Hematopoietic multipotent progenitor cell treated with erythropoietin and hydrocortisone succinate and interleukin-3 and kit ligand, for 8 days (in vitro differentiated cells): ENCODE measurements at places on chromosomes 5 and 9.

- no peak for DNase-seq
These were observed 309.1 kb downstream of the NSG2 start for GRCh38 chr5:174354571-174354970.

GRCh38 chr5:5318426-5319190, 103.9 kb upstream of the ICE1 start:
- no peak for DNase-seq

DNA sequence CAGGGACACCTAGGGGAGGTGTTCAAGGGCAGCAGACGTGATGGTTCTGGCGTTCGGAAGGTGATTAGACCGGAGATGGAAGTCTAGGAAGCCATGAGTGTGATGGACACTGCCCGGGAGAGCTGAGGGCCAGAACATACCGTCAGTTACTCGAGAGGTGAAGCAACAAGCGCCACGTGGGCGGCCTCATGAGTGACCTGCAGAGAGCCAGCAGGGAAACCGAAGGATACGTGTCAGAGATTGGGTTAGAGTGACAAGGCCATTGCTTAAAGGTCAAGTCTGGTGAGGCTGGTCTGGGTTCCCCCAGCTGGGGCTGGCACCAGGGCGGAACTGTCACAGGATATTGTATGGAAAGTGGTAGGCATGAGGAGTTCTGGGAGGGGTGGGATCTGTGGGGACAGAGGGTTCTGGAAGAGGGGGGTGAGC, 60.0 kb downstream of the C9orf50 start:
- no peak for DNase-seq

DNA sequence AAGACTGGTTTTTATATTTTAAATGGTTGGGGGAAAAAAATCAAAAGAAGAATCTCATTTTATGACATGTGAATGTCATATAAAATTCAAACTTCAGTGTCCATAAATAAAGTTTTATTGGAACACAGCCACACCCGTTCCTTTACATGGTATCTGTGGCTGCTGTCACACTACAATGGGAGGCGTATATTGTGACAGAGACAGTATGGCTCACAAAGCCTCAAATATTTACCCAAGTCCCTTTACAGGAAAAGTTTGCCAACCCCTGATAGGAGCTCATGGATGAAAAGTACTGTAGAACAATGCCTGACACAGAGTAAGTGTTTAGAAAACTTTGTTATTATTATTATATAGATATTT, 5.2 kb upstream of the DUSP1 start:
- DNase-seq: peak; percentile 54

- no peak for DNase-seq
These were observed 65.9 kb downstream of the NSG2 start for GRCh38 chr5:174111287-174111973.

DNA sequence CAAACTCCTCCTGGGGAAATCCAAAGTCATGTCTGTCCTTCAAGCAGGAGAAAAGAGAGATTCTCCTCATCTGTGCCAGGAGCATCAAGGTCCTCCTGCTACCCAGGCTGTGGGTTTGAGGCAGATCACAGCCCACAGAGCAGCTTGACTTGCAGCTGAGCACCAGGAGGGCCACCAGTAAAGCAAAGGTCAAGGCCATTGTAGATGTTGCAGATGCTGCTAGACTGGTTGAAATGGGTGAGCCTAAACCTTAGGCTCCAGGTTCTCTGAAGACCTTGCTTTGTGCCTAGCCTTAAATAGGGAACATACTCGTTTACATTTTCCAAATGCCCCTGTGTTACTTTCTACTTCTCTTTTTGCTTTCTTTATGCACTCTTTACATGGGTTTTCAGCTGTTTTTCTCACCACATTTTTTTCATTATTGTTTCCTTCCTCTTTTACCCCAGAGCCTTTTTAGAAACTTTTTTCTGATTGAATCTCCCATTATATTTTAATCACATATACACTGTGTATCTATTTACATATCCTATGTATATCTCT, at the start of gene IFNA2:
TSS of gene IFNA2 (minus strand) at position 268 of the 540 bp plus-strand sequence. CDS start at position 199, 69 bp downstream.
- DNase-seq: no peak

- no peak for DNase-seq
These were observed 21.4 kb upstream of the FAM81B start for GRCh38 chr5:95369782-95370181.

DNA sequence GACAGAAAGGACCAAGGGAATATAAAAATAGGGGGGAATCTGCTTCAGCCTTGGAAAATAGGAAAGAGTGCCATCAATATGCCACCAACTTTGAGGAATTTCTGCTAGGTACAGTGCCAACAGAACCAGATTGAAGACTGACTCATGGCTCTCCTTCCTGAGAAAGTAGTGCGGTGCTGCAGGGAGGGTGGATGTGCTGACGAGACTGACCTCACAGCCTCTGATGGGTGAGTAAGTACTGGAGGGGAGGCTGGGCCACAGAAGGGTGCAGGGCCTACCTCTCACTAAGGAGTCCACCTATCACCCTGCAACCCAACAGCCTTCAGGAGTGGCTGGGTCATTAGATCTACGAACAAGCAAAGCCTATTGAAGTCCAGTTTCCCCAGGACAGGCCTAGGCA, 187.6 kb downstream of the GABBR2 start:
- no peak for DNase-seq

- DNase-seq: no peak
These were observed 11.6 kb upstream of the FAM169A start for GRCh38 chr5:74877624-74878304.

- peak; percentile 37 for DNase-seq
These were observed 158.1 kb downstream of the C9orf152 start for GRCh38 chr9:110049699-110050450.

DNA sequence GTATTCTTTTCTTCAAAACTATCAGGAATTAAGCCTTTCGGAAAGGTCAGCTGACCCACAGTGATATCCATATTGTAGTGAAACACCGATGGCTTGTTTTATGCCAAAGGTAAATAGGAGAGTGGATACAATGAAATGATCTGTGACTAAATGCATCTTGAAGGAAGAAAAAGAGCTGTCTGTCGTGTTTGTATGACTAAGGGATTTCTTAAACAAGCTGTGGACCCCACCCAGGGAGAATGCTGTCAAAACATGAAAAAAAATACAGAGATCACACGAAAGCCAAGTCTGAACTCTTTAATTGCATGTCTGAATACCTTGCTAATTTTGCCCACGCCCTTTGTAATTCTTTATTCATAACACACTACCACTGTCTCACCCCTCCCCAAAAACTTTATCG, 286.4 kb upstream of the WWC1 start:
- DNase-seq: no peak

DNA sequence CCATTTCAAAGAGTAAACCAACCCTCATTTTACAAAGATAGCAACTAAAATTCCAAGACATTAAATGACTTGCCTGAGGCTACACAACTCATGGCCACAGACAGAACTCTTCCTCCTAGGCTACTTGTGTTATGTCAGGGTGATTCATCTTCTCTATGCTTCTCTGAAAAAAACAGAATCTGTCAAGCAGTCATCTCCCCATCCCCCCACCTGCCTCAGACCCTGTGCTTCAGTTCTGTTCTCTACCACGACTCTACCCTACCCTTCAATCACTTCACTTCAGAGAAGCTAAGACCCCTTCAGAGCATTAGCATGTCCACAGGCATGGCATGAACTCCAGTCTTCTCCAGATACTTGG, 277.7 kb upstream of the PTGER4 start:
- no peak for DNase-seq

DNA sequence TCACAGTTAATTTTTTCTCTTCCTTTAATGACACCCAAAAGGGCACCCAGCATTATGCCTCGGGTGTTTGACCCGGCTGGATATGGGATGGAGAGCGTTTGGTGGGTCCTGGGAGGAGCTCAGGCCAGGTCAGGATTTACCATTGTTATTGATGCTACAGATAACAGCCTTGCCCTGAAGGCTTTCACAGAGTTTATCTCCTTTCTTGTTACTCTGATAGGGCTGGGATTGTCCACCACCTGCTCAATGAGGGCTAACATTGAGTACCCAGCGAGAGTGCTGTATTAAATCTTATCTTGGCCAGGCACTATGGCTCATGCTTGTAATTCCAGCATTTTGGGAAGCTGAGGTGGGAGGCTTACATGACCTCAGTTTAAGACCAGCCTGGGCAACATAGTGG, 37.2 kb downstream of the GADD45G start:
- DNase-seq: no peak

DNA sequence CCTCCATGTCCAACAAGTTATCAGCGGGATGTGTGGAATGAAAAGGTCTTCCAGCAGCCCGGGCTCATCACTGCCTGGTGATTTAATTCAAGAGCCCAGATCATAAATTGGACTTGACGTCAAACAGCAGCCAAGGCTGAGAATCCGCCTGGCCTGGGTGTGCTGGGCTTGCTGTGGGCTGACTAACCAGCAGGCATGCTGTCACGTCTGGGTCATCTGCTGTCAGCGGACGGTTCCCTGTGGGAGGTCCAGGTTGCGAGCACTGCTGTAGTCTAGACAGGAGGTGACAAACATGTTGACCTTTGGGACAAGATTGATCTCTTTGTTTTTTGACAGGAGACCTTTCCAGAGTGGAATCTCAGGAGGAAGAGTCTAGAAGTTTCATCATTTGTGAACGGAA, 289.7 kb downstream of the OSTF1 start:
- no peak for DNase-seq

DNA sequence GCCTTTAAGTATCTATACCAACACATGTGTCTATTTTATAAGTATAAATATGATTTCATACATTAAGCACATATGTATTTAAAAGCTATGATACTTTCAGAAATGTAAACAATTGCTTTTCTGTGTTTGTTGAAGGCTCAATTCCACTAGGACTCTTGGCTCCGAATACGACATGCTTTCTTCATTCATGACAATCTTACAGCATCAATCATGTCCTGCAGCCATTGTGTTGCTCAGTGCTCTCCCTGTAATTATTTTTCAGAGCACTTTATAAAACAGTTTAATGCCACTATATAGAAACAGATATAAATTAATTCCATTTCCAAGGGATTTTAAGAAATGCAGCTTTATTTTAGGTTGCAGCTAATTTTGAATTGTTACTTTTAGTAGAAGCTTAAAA, 167.3 kb downstream of the TAF11L14 start:
- no peak for DNase-seq
